Uterus (tissue), 4 donors: ENCODE measurements at places on chromosomes 3 and 15.

DNA sequence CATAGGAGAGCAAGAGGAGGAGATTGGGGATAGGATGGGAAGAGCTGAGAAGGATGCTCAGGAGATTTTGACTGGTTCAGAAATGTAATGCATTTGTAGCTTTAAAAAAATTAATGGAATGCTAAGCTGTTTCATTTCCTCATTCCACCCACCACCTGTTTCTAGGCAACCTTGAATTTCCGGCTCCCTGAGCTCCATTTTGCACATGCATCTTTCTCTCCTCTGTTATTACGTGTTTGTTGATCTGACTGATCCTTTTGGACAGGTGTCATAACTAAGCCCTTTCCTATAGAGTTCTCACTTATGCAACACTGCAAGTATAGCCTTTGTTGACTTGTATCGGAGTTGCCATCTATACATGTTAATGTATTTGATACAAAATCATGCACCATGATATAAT, 4.3 kb downstream of the TMPRSS7 start:
- no peak for DNase-seq

GRCh38 chr3:99972380-99973104, 141.8 kb downstream of the FILIP1L start:
- no peak for DNase-seq

GRCh38 chr3:32897001-32897601, 54.3 kb upstream of the CCR4 start:
- no peak for DNase-seq

GRCh38 chr15:63430766-63431451, 49.3 kb upstream of the CA12 start:
- DNase-seq: no peak

- DNase-seq: no peak
Measured at GRCh38 chr3:195072916-195073564, 197.9 kb downstream of the XXYLT1 start.

- DNase-seq: no peak
Measured at GRCh38 chr3:127006781-127007436, 24.0 kb downstream of the PLXNA1 start.

DNA sequence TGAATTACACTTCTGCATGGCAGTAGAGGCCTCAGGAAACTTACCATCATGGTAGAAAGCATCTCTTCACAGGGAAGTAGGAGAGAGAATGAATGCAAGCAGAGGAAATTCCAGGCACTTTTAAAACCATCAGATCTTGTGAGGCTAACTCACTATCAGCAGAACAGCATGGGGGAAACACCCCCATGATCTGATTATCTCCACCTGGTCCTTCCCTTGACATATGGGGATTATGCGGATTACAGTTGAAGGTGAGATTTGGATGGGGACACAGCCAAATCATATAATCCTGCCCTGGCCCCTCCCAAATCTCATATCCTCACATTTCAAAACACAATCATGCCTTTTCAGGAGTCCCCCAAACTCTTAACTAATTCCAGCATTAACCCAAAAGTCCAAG, 691.1 kb downstream of the SI start:
- DNase-seq: no peak

DNA sequence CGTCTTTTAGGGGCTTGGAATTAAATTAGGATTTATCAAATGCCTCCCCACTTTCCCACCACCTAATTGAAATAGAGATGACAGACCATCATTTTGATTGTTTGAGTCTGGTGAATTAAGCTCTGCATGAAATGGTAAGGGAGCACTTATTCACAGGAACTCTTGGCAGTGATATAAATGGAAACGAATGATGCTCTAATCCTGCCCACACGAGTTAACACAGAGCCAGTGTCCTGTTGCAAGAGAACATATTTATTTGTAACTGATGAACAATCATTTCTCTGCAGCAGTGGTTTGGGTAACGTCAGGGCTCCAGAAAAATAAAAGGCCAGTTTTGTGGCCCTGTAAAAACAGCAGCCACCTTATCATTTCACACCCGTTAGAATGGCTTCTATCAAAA, 163.3 kb downstream of the FEZF2 start:
- DNase-seq: no peak
